ENCODE measurements at places on chromosomes 12 and 14. TPM values are rescaled to one million over a fixed set of nuclear protein-coding genes. Genes with fewer than 3 reads are reported as not detected.

DNA sequence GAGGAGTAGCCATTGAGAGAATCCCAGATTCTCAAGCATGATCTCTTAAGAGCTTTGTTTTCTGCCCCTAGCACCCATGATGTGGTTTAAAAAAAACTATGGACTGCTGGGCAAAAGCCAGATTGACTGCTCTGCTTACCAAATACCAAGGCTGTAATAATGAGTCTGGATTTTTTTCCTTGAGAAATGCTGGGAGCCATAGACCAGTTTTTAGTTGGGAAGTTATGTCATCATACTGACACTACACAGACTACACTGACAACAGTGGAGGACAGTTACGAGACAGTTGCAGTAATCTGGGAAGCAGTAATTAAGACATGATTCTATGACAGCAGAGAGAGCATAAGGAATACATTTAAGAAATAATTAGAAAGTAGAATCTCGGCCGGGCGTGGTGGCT is 35.8 kb downstream of the SPATA7 start:
- peak; percentile 89 for DNase-seq

Gene CCDC38
- total RNA-seq = not detected

DNA sequence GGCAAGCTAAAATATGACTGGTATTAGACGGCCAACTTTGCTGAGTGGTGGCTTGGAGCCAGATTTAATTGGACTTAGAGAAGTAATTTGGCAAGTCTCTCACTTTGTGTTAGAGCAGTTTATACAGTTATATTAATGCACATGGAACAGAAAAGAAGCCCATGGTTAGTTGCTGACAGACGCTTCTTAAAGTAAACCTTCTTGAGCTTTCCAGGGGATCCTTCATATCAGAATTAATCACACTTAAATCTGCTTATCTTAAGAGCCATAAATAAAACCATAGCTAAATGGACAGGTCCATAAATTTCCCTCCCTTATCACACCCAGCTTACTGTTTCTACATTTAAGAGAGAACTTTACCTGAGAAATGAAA is 9.6 kb downstream of the GSG1 start:
- peak; percentile 41 for DNase-seq

GRCh38 chr12:45204757-45205156 is 11.1 kb upstream of the ANO6 start:
- DNase-seq = no peak

Gene KICS2
- 9.0 TPM for total RNA-seq

DNA sequence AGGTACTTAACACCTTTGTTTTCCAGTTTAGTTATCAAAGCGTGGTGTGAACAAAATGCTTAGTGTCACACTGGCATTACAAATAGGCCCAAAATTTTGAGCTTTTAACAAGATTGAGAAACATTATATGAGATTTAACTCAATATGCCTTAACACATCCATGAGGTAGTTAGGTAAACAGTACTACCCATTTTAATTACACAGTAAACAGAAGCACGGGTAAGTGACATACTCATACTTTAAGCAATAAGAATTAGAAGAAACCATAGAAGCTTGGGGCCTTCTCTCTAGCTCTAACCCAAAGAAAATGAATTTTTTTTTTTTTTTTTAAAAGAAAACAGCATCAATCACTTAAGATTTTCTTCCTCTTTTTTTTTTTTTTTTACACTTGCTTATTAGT is 15.5 kb upstream of the PHLDA1 start:
- DNase-seq = no peak

Gene GAS2L3
- total RNA-seq = 24.5 TPM

GRCh38 chr12:1540690-1541089 is 53.7 kb downstream of the FBXL14 start:
- DNase-seq = no peak

DNA sequence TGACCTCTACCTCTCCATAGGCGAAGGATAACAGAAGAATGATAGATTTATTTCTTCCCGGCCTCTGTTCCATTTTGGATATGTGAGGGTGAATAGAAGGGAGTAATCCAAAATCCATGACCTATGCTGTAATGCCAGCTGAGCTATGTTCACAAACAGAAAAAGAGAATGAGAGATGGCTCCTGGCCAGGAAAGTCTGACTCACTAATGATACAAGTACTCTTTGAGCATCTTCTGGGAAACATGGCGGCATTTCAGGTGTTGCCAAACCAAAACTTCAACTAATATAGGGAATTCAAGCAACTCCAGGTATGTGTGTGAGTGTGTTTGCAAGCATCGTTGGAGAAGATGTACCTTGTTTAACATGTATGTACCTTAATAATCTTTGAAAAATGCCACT is 55.1 kb downstream of the MED13L start:
- peak; percentile 87 for DNase-seq

Data from fibroblast of villous mesenchyme (primary cell).